Activated CD4-positive, alpha-beta T cell treated with anti-CD3 and anti-CD28 coated beads, Interleukin-2, amount 10 ng/mL, durations not matched to agents 24 days and 14 days (primary cell): ENCODE measurements at places on chromosomes 5 and 9. TPM values are rescaled to one million over a fixed set of nuclear protein-coding genes. Genes with fewer than 3 reads are reported as not detected.

The NTRK2 gene
- total RNA-seq: 2.3 and 2.4 TPM in 2 replicates

The CCDC192 gene
- not detected in 2 replicates for total RNA-seq

The CATSPER3 gene
- 0.54 and 0.64 TPM in 2 replicates for total RNA-seq

The INSL6 gene
- total RNA-seq: not detected in 2 replicates

The CD274 gene
- 52.1 and 57.6 TPM in 2 replicates for total RNA-seq

The PCDHA13 gene
- not detected in 2 replicates for total RNA-seq

The MPDZ gene
- total RNA-seq: not detected in 2 replicates

DNA sequence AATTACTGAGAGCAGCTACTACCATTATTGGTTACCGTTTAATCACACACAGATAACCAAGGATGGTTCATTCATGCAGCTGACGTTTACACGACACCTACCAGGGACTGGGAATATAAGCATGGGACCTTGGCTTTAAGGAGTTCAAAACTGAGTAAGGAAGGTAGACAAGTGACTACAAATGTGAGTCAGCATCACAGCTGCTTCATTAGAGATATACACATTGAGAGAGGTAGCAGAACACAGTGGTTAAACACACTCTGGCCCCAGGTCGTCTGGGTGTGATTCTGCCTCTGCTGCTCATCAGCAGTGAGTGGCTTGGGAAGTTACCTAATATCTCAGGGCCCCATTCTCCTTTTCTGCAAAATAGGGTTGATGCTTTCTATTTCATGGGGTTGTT, 268.6 kb downstream of the NR3C1 start:
- no peak for DNase-seq

DNA sequence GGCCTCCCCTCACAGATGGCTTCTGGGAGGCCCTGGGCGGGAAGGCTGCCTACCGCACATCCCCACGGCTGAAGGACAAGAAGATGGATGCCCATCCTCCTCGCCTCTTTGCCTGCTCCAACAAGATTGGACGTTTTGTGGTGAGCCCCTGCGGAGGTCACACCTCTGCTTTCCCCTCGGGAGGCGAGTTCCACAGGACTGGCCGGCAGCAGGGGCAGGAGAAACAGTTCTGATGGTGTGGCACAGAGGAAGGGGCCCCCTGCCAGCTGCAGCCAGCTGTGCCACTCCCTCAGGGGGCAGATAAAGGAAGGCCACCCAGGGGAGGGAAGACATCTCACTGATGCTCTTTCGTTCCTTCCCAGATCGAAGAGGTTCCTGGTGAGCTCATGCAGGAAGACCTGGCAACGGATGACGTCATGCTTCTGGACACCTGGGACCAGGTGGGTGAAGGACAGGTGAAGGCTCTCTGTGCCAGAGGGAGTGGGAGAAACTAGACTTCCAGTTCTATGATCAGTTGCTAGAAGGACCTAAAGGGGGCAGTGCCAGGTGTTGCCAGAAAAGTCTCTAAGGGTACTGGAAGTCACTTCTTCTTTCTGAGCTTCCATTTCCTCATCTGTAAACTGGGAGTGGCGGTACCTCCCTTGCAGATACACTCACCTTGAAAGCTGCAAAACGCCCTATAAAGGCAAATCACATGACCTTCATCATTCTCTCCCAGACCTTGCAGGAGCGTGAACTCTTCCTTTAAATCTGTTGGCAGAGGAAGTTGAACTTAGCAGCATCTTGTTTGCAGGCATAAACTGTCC, 41.0 kb downstream of the STOM start:
- DNase-seq: no peak

GRCh38 chr5:166845044-166845443, 1446.4 kb upstream of the WWC1 start:
- DNase-seq: no peak

DNA sequence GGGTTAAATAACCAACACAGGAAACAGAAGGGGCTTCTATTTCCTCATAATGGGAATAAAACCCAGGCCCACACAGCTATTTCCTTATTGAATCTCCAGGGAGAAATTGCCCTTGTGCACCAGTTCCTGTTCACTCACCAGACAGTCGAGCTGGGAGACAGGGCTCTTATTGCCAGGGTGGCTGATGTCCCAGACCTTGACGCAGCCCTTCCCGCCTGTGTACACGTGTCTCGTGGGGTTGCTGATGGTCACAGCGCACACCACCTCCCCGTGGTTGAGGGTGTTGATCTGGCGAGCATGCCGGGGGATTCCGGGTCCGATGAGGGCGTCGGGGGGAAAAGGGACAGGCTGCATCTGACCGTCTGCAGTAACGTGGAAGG, 96.5 kb downstream of the TLE1 start:
- DNase-seq: no peak

- DNase-seq: no peak
Observed at GRCh38 chr9:16031971-16032370, 479.1 kb downstream of the CCDC171 start.

GRCh38 chr9:7287986-7288385, 511.6 kb downstream of the DMAC1 start:
- no peak for DNase-seq
